ENCODE measurements at places on chromosomes 13 and 19.

GRCh38 chr13:49428041-49428763 lies 15.7 kb downstream of the CAB39L start:
- H3K36me3 ChIP-seq = no peaks in the 10 kb centered on the region
- H3K27ac ChIP-seq = no peak overlapping the region
- H3K27me3 ChIP-seq = no peaks in the 10 kb centered on the region
- no peaks in the 10 kb centered on the region for H3K4me1 ChIP-seq
- DNase-seq = no peak

- no peaks in the 10 kb centered on the region for H3K36me3 ChIP-seq
- H3K4me1 ChIP-seq = no peaks in the 10 kb centered on the region
- H3K27ac ChIP-seq = no peak overlapping the region
- no peak for DNase-seq
- H3K27me3 ChIP-seq = no peaks in the 10 kb centered on the region
Observed at GRCh38 chr13:49840675-49841074, 48.2 kb upstream of the KPNA3 start.

- peaks cover 15% of the 10 kb centered on the region for H3K36me3 ChIP-seq
- H3K4me1 ChIP-seq = no peaks in the 10 kb centered on the region
- H3K27ac ChIP-seq = no peak overlapping the region
- H3K27me3 ChIP-seq = no peaks in the 10 kb centered on the region
- H3K4me3 ChIP-seq = no peak overlapping the region
Observed at GRCh38 chr19:9296336-9296735, 13.3 kb downstream of the ZNF699 start.

DNA sequence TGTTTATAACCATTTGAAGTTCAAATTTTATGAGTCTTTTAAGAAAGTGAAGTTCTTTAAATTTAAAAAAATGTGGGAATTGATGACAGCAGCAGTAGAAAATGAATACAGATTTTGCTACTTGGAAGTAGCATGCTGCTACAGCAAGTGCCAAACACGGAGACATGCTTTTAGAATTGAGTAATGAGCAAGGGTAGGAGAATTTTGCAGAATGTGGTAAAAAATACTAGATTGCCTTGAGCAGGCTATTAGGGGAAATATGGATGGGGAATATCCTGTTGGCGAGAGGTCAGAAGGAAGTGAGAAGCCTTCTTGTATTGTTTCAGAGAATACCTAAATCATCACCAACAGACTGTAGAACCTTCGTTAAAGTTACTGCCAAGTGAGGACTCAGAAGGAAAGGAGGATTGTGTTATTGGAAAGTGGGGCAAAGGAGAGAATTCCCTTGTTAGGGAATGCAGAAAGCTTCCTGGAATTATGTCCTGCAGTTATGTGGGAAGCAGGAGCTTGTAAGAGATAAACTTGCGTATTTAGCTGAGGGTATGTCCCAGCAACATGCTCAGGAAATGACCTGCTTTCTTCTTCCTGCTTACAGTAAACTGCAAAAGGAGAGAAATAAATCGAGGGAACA lies 32.4 kb upstream of the OXGR1 start:
- H3K27me3 ChIP-seq = no peaks in the 10 kb centered on the region
- H3K27ac ChIP-seq = no peak overlapping the region
- H3K4me3 ChIP-seq = no peak overlapping the region
- peaks cover 10% of the 10 kb centered on the region for H3K4me1 ChIP-seq
- DNase-seq = no peak

- no peak overlapping the region for H3K4me3 ChIP-seq
- no peaks in the 10 kb centered on the region for H3K4me1 ChIP-seq
- no peak overlapping the region for H3K27ac ChIP-seq
- no peaks in the 10 kb centered on the region for H3K27me3 ChIP-seq
- 0 out of 2 replicates have a peak, but pooled peaks cover 4% of the 10 kb centered on the region for H3K36me3 ChIP-seq
- DNase-seq = no peak
Observed at GRCh38 chr19:56613639-56614038, 18.5 kb downstream of the ZNF71 start.
